Thyroid gland (tissue), 4 donors: ENCODE measurements at places on chromosomes 6 and 20. TPM values are rescaled to one million over a fixed set of nuclear protein-coding genes. Genes with fewer than 3 reads are reported as not detected.

RNF39 gene
- not detected for total RNA-seq

DNA sequence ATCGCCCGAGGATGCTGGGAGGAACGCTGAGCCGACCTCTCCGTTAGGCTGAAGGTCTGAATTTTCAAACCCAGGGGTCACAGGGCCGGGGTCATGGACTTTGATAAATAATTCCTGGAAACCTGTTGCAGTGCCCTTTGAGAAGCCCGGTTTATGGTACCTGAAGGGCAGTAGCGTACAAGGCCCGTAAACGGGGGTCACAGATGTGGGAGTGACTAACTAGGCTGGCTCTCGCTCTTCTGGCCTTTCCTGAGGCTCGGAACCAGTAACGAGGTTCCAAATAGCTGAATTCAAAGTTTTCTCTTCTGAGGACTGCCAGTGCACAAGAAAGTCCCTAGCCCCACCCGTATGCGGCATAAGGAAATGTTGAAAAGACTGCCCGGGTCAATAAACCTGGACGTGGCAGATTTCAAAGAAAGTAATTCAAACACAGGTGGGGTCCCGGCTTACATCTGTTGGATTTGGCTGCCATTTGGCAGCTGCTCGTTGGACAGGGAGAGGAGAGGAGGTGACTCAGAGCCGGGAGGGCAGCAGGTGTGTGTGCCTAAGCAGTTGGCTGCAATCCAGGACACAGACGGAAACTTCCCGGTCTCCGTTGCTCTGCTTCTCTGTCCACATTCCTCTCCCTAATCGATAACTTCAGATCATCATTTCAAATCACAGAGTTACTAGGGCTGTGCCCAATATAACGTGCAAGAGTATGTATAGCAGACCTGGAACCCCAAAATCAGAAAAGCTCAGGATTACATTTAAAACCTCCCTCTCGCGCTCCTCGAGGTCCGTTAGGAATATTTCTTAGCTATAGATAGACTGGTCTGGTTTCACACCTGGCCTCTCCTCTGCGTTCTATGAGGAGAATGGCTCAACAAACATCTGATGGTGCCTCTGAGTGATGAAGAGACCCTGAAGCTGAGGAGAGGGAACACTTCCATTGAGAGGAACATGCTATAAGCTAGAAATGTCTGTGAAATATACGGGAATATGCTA, 765 bp upstream of the GMDS start:
- H3K4me3 ChIP-seq = peak overlapping the region; percentile 66
- peaks cover 5% of the 10 kb centered on the region for H3K4me1 ChIP-seq
- no peaks in the 10 kb centered on the region for H3K27me3 ChIP-seq

DNA sequence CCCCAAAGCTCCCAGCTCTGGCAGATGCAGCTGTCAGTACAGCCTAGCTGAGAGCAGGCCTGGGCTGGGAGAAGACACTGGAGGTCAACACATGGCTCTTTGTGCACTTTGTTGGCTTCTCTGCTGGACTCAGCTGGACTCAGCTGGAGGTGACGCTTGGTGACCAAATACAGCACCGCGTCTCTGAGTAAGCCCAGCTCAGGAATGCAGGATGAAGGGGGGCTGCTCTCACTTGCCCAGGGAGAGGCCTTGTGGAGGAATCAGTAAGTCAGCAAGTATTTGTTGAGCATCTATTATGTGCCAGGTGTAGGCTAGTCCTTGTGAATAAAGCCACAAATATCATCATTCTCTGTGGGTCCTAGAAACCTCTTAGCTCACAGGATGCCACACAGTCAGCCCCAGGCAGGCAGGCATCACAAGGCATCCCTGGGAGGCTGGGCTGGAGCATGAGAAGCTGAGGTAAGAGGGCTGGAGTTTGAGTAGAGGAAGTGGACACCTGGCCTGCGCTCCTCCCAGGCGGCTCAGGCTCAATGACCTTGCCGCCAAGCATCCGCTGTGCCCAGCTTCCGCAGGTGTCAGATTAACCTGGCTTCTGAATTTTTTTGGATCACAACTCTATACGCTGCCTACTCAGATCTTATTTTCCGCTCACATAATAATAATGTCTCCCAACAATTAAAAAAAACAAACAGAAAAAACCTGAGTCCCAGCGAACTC, 95.4 kb downstream of the TMEM170B start:
- H3K4me3 ChIP-seq = no peak overlapping the region
- H3K36me3 ChIP-seq = no peaks in the 10 kb centered on the region
- no peaks in the 10 kb centered on the region for H3K27me3 ChIP-seq
- DNase-seq = no peak

DNA sequence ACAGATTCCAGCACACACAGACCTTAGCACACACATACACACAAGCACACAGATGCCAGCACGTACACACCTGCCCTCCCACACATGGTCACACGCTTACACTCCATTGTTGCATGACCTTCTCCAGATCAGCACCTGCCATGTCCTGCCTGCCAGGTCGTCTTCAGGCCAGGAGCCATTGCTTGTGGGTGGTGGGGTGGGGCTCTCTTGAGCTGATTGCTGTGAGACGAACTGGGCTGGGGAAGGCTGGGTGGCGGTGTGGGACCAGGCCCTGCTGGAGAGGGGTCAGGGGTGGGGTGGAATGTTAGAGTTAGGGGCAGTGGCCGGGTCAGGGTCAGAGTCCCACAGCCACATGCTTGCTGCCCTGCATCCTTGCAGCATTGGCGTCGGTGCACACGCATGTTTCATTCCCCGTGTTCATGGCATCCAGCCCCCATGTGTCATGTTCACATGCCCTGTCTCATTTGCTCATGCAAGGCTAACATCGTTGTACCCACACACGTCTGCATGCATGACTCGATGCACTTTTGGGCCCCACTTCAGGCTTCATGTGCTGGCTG, 6.5 kb upstream of the NPBWR2 start:
- H3K36me3 ChIP-seq = no peaks in the 10 kb centered on the region
- no peak overlapping the region for H3K4me3 ChIP-seq
- no peaks in the 10 kb centered on the region for H3K4me1 ChIP-seq
- no peak for DNase-seq

DNA sequence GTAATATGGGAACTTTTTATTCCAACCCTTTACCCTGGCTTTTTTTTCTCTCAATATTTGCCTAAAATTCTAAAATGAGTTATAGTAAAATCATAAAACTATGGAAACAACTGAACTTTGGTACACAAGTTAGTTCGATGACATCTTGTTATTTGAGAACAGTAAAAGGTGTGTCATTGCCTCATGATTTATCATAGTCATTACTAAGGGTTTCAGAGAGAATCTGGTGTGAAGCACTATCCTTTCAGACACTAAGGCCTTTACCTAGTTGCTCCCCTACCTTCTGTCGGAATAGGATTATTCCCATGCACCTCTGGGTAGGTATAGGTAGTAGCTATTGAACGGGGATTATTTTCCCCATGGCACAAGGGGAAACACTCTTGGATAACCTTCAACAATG, 11.4 kb downstream of the TAF11 start:
- peaks cover 44% of the 10 kb centered on the region for H3K36me3 ChIP-seq
- H3K4me3 ChIP-seq = no peak overlapping the region
- no peaks in the 10 kb centered on the region for H3K27me3 ChIP-seq
- no peak overlapping the region for H3K27ac ChIP-seq
- H3K4me1 ChIP-seq = no peaks in the 10 kb centered on the region

DNA sequence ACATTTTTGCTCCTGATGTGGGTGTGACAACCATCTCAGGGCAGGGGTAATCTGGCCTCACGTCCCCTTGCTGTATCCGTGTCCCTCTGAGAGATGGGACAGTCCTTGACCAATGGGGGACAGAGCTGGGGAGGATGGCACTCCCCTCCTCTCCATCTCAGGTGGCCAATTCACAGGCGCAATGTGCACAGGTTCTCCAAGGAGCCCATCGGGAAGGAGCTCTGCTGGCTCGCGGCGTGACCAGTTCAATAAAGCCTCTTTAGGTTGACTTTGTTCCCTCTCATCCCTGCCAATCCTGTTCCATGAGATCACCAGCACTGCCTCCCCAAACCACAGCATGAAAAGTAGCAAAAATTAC, 196.3 kb upstream of the SLC24A3 start:
- no peak overlapping the region for H3K27ac ChIP-seq
- H3K36me3 ChIP-seq = no peaks in the 10 kb centered on the region
- H3K27me3 ChIP-seq = no peaks in the 10 kb centered on the region
- H3K4me3 ChIP-seq = no peak overlapping the region

DNA sequence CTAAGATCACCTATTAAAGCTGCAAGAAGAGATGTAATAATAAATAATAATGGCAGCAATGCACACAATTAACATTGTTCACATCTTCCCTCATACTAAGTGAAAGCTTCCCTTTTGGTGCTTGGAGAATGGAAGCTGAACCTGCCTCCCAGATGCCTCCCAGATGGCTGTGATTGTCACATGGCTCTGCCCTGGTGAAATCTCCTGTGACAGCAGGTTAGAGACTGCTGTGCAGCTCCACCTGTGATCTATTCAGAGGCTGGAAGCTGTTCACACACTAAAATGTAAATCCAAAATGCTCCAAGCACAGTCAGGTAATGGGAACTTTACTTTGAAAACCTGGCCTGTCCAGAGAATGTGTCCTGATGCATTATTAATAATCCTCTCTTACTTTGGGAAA, 41.7 kb upstream of the RGS17 start:
- no peak overlapping the region for H3K27ac ChIP-seq
- H3K4me3 ChIP-seq = no peak overlapping the region
- DNase-seq = no peak
- H3K36me3 ChIP-seq = no peaks in the 10 kb centered on the region
